ENCODE measurements at places on chromosomes 13 and 19.

DNA sequence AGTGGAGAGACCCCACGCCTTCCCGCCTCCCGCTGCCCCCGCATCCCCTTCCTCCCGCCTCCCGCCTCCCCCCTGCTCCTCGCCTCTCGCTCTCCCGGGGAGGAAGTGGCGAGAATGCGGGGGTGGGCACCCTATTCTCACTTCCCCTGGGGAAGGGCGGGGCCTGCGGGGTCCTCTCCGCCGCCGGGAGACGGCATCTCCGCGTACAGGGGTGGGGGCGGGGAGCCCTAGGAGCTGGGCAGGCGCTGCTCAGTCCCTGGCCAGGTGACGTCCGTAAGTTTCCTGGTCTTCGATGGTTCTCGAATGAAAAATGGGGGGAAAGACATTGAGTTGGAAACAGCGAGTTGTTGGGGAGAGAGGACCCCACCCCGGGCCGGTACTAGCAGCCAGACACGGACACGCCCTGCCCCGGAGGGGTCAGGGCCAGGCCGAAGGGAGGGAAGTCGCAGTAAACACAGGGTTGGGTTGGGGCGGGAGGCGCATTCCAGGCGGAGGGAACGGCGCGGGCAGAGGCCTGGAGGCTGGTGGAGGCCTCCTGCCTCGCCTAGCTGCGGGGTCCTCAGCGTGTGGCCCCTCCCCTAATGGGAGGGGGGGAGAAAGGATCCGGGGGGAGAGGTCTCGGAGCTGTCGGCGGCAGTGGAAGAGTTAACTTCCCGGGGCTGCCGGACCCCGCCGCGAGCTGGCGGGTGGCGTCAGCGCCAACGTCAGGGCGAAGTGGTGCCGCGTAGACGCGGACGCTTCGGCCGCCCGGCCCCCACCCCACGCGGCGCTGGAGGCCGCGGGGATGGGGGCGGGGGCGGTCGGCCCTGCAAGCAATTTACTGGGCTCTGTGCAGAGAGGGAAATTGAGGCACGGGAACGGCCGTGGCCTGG, 10.4 kb upstream of the JUND start:
- H3K36me3 ChIP-seq, result no peaks in the 10 kb centered on the region
- peak overlapping the region; percentile 83 for H3K27ac ChIP-seq
- H3K4me1 ChIP-seq, result peaks cover 30% of the 10 kb centered on the region
- peak; percentile 86 for DNase-seq

- no peaks in the 10 kb centered on the region for H3K4me1 ChIP-seq
- H3K27ac ChIP-seq, result no peak overlapping the region
- no peak overlapping the region for H3K4me3 ChIP-seq
- no peaks in the 10 kb centered on the region for H3K36me3 ChIP-seq
These were observed 116.9 kb downstream of the CCNA1 start for GRCh38 chr13:36549126-36549702.

DNA sequence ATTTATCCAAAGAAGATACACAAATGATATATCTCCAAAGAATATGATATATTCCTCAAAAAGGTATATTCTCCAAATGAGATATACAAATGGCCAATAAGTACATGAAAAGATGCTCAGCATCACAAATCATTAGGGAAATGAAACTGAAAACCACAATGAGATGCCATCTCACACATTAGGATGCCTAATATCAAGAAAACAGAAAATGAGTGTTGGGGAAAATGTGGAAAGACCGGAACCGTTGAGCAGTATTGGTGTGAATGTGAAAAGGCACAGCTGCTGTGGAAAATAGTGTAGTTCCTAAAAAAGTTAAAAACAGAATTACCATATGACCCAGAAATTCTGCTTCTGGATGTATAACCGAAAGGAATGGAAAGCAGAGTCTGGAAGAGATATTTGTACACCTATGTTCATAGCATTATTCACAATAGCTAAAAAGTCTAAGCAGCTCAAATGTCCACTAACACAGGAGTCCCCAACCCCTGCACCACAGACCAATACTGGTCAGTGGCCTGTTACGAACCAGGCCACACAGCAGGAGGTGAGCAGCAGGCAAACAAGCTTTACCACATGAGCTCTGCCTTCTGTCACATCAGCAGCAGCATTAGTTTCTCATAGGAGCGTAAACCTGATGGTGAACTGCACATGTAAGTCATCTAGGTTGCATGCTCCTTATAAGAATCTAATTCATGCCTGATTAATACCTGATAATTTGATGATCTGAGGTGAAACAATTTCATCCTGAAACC, 291.9 kb downstream of the PCDH20 start:
- H3K4me1 ChIP-seq, result no peaks in the 10 kb centered on the region
- H3K27me3 ChIP-seq, result no peaks in the 10 kb centered on the region
- no peak for DNase-seq
- no peaks in the 10 kb centered on the region for H3K36me3 ChIP-seq

DNA sequence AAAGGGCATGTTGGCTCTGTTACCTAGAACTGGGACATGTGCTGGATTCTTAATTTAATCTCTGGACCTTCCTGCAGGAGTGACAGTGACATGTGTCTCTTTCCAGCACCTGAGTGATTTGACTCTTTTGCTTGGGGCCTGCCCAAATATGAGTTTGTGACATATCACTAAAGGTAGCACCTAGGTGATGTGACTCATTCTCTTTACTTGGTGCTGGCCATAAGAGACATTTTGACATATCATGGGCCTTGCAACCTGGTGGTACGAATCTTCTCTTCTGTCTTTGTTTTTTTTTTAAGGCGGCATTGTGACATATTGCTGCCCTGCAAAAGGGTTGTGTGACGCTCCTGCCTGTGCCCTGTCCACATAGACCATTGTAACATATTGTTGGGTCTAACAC, 65.9 kb upstream of the ZNF43 start:
- H3K27me3 ChIP-seq, result no peaks in the 10 kb centered on the region
- no peak overlapping the region for H3K27ac ChIP-seq
- H3K36me3 ChIP-seq, result no peaks in the 10 kb centered on the region
- no peaks in the 10 kb centered on the region for H3K4me1 ChIP-seq
- no peak overlapping the region for H3K4me3 ChIP-seq

DNA sequence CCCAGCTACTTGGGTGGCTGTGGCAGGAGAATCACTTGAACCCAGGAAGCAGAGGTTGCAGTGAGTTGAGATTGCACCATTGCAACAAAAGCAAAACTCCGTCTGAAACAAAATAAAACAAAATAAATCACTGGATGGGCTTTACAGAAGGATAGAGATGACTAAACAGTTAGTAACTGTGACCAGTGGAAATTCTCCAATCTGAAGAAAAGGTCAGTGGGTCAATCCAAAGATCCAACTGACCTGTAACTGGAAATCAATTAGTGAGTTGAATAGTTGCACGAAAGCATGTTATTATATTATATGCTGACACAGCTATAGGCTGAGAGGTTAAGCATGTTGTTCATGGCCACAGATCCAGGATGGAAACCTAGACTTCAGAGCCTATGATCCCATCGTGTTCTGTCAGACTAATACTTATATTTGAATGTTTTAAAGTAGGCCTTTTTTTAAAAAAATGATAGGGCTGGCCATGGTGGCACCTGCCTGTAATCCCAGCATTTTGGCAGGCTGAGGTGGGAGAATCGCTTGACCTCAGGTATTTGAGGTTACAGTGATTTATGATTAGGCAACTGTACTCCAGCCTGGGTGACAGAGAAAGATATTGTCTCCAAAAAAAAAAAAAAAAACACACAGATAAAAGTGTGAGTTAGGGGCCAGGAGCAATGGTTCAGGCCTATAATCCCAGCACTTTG, 1.4 kb downstream of the ECH1 start:
- no peaks in the 10 kb centered on the region for H3K27me3 ChIP-seq
- H3K4me1 ChIP-seq, result peaks cover 38% of the 10 kb centered on the region
- no peak overlapping the region for H3K4me3 ChIP-seq

DNA sequence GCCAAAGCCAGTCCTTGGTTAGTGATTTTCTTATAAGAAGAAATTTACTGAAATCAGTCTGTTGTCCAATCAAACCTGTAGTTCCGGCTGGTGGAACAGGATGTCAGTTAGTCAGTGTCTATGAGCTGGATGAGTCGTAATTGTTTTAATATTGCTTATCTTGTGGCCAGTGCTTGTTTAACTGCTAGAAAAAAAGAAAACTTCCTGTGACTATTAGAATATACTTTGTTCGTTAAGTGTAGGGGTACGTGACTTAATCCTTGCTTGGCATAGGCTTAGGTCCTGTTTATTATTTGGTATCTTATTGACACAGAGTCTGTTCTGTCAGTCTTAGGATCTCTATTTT, 1484.8 kb upstream of the MIR17HG start:
- H3K27ac ChIP-seq, result no peak overlapping the region
- no peaks in the 10 kb centered on the region for H3K27me3 ChIP-seq
- no peak for DNase-seq
- H3K4me3 ChIP-seq, result no peak overlapping the region
- H3K36me3 ChIP-seq, result no peaks in the 10 kb centered on the region

DNA sequence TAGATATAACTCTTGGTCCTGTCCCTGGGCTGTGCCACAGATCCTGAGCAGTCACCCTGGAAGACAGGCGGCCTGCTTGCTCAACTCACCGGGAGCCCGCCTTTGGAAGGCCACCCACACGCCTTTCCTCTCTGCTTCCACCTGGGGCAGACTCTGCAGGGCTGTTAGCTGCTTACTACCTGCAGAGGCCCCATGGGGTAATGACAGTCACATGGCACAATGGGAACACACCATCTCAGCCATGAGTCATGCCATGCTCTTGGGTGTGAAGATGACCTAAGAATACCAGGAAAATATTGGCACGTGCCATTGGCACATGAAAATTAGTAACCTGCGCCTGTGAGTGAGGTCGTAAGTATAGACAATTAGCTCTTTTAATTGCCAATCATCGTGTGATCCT, 108.6 kb downstream of the COL4A2 start:
- no peaks in the 10 kb centered on the region for H3K27me3 ChIP-seq
- peaks cover 10% of the 10 kb centered on the region for H3K36me3 ChIP-seq
- peak; percentile 54 for DNase-seq
- peaks cover 6% of the 10 kb centered on the region for H3K4me1 ChIP-seq
- H3K4me3 ChIP-seq, result no peak overlapping the region
- no peak overlapping the region for H3K27ac ChIP-seq

DNA sequence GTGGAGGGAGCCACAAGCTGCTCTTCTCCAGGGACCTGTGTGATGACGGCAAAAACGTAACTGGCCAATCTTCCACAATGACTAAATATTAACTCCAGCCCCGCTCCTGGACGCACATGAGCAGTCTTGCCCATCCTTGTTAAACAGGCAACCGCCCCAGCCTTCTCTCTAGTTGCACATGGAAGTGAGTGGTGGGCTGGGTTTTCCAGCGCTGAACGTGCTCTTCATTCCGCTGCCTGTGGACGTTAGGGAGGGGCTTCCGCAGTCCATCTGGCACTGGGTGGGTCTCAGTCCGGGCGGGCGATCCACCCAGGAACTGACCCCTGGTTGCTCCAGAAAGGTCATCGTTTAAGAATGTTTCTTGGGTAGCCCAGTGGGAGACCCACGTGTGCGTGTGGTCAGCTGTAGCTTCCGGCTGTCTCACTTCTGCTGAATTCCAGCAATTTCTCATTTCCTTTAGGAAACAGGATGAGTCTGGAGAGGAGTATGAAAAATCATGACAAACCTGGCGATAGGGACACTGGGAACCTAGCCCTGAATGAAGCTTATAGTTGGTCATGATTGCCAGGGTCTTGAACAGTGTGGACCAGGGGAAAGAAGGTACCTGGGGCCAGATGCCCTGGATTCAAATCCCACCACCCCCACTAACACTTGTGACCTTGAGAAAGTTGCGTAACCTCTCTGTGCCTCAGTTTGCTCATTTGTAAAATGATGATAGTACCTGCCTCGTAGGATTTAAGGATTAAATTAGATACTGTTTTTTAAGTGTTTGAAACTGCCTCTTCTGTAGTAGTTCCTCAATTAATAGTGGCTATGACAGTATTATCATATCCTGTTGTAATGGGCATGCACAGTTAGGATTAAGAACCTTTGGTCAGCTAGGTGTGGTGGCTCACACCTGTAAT, 92.6 kb downstream of the SIPA1L3 start:
- H3K36me3 ChIP-seq, result peaks cover 10% of the 10 kb centered on the region
- H3K4me1 ChIP-seq, result peaks cover 14% of the 10 kb centered on the region
- H3K27me3 ChIP-seq, result no peaks in the 10 kb centered on the region
- DNase-seq, result no peak
- no peak overlapping the region for H3K27ac ChIP-seq

- no peaks in the 10 kb centered on the region for H3K4me1 ChIP-seq
- no peaks in the 10 kb centered on the region for H3K27me3 ChIP-seq
- no peak overlapping the region for H3K27ac ChIP-seq
- DNase-seq, result no peak
- H3K36me3 ChIP-seq, result no peaks in the 10 kb centered on the region
These were observed 988.0 kb downstream of the PCDH17 start for GRCh38 chr13:58619396-58620113.

GRCh38 chr13:66128692-66129269, 1101.4 kb downstream of the PCDH9 start:
- H3K4me1 ChIP-seq, result no peaks in the 10 kb centered on the region
- H3K4me3 ChIP-seq, result no peak overlapping the region
- H3K36me3 ChIP-seq, result no peaks in the 10 kb centered on the region
- no peak for DNase-seq

DNA sequence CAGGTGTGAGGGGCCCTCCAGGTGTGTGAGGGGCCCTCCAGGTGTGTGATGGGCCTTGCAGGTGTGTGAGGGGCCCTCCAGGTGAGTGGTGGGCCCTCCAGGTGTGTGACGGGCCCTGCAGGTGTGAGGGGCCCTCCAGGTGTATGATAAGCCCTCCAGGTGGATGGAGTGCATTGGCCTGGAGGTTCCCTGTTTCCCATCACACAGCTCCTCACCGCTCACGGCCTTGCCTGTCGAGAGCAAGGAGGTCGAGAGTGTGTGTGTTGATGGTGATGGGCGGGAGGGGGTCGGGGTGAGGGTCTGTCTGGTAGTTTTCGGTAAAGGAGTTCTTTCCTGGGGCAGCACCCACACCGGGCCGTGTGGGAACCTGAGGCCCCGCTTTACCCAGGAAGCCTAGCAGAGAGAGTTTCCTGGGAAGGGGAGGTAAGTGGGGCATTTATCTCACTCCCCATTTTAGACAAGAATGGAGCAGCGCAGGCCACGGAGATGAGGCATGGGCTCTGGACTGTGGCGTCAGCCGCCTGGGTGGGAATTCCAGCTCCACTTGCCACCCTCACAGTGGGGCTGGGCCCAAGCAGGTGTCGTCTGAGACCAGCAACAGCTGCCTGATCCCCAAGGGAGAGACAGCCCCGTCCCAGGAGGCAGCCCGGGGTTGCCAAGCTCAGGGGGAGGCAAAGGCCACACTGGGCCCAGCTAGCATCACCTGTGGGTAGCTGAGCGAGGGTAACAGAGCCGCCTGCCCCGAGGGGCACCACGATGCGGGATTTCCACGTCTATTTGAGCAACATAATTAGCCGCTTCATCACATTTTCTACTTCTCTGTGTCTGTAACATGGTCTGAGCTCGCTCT, 10.9 kb upstream of the GAS6 start:
- H3K27ac ChIP-seq, result no peak overlapping the region
- DNase-seq, result no peak
- no peaks in the 10 kb centered on the region for H3K4me1 ChIP-seq

DNA sequence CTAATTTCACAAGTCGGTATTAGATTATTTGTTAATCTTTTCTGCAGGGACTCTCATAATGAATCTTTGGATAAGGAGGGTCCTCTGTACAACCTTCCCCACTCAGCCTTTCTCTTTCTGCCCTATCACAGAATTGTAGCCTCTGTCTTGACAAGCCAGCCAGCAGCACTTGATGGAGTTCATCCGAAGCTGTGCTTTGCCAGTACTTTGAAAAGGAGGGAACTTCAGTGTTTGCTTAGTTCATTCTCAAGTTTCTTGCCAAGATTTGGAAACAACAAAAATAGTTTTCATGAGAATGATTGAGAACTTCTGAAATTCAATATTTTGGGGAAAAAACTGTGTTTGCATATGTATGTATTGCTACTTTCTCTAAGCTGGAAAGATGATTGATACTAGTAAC, 69.3 kb upstream of the HMGB1 start:
- H3K36me3 ChIP-seq, result no peaks in the 10 kb centered on the region
- no peak overlapping the region for H3K27ac ChIP-seq
- no peaks in the 10 kb centered on the region for H3K4me1 ChIP-seq
- H3K27me3 ChIP-seq, result no peaks in the 10 kb centered on the region
